ENCODE measurements at places on chromosomes 12 and 14.

GRCh38 chr14:96895658-96896271 lies 98.6 kb downstream of the VRK1 start:
- no peak for DNase-seq

- peak; percentile 84 for DNase-seq
These were observed 9.4 kb upstream of the RPS6KL1 start for GRCh38 chr14:74932401-74932901.

DNA sequence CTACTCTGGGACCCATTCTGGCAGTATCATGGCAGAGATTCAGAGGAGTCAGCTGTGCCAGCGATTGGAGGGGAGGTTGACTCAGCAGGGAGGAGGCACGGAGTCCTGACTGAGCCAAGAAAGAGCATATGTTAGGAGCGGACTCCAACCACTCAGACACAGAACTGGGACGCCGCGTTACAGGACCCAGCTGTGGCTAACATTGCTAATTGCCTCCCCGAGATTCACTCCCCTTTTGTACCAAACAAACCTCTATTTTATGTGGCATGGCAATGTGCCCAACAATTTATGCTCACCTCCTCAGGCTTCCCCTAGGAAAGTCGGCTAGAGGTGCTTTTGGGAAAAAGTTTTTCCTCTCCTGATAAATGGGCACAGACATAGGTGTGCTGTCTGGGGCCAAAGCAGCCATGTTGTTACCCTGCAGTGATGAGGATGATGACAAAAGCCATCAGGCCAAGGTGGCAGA lies 15.2 kb upstream of the CLIP1 start:
- peak; percentile 56 for DNase-seq

- no peak for DNase-seq
These were observed 90.2 kb downstream of the FUT8 start for GRCh38 chr14:65502676-65503124.

DNA sequence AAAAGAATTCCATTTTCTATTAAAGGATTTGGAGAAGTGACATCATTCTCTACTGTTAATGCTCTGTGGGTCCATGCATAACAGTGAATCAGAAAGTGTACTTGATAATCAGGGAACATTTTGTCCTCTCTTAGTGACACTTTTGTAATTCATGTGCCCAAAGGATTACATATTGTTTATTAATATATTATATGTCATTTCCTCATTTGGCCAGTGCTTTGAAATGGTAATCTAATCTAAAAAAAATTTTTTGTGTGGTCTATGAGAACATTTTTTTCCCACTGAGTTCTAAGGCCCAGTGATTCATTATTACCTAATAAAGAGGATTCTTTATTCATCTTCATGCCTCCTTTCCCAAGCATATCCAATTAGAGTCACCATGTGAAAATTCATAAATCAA lies 79.7 kb upstream of the MYF6 start:
- DNase-seq: no peak

- no peak for DNase-seq
These were observed 48.9 kb downstream of the PPP1R12A start for GRCh38 chr12:79885911-79886490.

- DNase-seq: no peak
These were observed 759.1 kb downstream of the GALC start for GRCh38 chr14:87233806-87234384.

DNA sequence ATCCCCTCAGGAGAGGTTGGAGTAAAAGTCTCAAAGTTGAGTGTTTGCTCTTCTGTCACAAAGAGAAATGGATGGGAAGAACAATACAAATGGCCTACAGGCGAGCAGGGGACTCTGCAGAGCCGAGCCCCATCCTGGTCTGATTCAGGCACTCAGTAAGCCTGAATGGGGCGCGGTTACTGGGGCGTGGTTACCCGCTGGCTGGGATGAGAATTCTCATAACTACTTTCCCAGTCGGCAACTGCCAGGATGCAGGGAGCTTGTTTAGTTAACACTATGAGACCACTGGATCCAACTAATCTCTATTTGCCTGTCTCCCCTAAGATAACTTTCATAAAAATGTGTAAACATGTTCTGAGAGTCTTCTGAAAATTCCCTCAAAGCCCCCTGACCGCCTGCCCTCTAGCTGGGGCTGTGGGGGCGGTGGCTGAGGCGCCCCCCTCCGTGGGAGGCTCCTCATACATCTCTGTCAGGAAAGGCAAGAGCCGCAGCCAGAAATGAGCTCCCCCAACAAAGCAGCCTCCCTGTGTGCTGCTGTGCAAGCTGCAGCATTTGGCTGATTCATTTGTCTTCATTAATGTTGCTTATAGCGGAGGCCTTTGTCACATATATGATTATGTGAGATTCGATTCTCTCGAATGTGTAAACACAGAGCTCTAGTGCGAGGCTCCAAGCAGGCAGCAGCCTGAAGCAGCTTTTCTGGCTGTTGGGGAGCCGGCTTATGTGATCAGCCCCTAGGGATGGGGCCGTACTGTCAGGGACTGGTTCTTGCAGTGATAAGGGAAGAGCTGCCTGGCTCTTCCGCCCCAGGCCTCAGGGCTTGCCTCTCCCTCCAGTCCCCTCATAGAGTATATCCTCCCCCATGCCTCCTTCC lies 126.1 kb upstream of the ARHGAP5 start:
- peak; percentile 85 for DNase-seq

DNA sequence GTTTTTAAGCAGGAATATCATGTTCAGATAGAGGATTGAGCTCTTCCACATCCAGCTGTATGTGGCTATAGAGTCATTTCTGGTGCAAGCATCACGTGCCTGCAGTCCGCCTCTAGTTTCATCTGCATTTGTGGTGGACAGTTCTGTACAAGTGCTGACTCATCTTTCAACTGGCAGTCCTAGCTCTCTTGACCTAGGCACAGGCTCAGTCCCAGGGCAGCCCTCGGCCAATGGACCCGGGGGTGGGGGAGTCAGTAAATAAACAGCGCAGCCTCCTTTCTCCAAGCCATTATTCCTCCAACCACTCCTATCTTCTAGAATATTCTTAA lies 41.8 kb upstream of the FRMD6 start:
- no peak for DNase-seq

GRCh38 chr12:58459191-58459590 lies 461.1 kb downstream of the LRIG3 start:
- no peak for DNase-seq

- DNase-seq: no peak
These were observed 30.1 kb downstream of the NRDE2 start for GRCh38 chr14:90301668-90302090.
